ENCODE measurements at places on chromosomes 2 and 18.

DNA sequence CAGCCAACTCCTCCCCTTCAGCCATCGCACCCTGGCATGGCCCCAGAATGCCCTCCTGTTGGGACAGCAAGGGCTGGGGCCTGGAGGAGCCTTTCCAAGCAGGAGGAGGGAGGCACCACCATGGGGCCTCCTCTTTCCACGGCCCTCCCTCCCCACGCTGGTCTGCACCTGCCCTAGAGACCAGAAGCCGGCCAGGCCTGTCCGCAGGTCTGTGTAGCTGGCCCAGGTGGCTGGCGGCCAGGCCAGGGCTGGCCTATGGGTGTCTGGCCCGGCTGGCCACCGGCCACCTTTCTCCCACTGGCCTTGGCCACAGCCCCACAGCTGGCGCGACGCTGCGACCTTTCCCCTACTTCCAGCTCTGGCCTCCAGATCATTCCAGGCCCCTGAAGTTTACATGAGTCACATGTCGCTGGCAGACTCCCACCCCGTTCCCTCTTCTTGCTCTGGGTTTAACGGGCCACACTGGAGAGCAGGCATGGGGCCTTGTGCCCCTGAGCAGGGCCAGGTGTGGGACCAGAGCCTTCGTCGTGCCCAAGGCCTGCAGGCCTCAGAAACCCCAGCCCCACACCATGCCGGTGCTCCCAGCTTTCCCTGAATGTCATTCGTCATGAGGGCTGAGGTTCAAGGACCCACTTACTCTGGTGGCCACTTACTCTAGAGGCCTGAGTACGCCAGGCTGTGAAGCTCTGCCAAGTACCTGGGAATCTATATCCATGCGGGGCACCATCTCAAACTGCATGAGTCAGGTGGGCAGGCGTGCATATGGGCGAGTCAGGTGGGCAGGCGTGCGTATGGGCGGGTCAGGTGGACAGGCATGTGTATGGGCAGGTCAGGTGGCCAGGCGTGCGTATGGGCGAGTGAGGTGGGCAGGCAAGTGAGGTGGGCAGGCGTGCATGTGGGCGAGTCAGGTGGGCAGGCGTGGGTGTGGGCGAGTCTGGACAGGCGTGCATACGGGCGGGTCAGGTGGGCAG is 33.3 kb upstream of the KLF11 start:
- DNase-seq: no peak

GRCh38 chr2:24330161-24330560 is 30.2 kb downstream of the ITSN2 start:
- no peak for DNase-seq

DNA sequence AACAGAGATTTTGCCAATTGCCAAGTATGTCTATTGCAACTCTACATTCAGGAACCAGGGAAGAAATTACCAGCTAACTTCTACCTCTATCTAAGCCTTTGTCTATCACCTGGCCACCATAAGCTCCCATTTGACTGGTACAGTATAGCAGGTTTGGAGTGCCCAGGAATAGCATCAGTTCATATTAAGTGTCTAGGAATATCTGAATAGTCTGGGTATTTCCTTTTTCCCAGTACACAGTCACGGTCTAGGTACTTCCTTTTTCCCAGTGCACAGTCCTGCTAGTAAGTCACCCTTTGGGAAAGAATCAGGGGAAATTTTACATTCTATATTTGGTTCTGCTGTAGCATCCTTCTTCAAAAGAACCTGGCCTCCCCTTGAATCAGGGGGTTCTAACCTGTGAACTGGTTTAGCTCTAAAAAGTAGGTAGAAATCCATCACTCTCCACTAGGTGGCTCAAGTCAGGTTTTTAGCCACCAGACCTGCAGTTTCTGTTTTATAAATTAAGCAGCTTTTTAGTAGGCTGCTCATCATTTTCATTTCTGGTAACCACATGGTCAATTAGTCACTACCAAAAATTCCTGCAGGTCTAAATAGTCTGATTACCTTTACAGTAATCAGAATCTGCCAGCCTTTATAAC is 49.3 kb upstream of the DNAJC10 start:
- DNase-seq: no peak

DNA sequence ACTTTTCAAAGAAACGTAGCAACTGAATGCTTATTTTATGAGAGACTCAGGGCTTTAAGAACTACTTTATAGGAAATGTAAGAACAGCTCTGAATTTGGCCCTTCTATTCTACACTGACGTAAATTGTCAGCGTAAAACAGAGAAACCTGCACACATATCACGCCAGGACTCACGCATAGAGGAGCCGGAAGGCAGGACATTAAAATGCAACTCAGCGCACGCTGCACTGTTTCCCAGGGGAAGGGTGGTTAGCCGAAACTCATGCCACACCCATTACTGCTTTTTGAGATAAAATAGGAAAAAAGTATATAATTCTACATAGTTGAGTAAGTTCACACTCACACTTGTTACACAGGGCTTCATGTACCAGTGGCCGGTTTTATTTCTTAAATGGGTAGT is 7.4 kb downstream of the TUBB6 start:
- DNase-seq: no peak

DNA sequence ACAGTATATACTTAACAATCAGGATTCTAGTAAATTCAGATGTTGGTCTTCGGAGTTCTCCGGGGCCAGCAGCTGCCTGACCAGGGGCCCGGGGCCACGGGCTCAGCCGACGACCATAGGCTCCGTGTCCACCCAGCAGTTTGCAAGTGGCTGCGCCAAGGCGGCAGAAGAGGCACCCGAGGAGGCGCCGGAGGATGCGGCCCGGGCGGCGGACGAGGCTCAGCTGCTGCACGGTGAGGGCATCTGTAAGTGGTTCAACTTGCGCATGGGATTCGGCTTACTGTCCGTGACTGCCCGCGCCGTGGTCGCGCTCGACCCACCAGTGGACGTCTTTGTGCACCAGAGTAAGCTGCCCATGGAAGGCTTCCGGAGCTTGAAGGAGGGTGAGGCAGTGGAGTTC is 136.3 kb downstream of the NUP35 start:
- no peak for DNase-seq

- DNase-seq: no peak
These were observed 36.0 kb upstream of the TEX51 start for GRCh38 chr2:126862730-126863129.

- DNase-seq: no peak
These were observed 37.5 kb downstream of the ST8SIA5 start for GRCh38 chr18:46719388-46719787.

DNA sequence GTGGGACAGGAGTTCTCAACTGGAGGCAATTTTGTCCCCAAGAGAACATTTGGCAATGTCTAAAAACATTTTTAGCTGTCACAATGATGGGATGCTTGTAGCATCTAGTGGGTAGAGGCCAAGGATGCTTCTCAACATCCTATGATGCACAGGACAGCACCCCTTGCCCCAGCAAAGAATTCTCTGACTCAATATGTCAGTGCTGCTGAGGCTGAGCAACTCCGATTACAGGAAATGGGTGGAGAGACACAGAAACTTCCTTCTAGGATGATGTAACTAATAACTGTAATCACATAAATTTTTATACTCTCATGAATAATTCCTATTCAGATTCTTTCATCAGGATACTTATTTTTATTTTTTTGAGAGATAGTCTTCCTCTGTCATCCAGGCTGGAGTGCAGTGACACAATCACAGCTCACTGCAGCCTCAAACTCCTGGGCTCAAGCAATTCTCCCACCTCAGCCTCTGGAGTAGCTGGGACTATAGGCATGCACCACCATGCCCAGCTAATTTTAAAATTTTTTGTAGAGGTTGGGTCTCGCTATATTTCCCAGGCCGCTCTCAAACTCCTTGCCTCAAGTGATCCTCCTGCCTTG is 120.3 kb upstream of the ACAA2 start:
- DNase-seq: no peak

- no peak for DNase-seq
These were observed 286.6 kb downstream of the MYT1L start for GRCh38 chr2:2044269-2045057.

DNA sequence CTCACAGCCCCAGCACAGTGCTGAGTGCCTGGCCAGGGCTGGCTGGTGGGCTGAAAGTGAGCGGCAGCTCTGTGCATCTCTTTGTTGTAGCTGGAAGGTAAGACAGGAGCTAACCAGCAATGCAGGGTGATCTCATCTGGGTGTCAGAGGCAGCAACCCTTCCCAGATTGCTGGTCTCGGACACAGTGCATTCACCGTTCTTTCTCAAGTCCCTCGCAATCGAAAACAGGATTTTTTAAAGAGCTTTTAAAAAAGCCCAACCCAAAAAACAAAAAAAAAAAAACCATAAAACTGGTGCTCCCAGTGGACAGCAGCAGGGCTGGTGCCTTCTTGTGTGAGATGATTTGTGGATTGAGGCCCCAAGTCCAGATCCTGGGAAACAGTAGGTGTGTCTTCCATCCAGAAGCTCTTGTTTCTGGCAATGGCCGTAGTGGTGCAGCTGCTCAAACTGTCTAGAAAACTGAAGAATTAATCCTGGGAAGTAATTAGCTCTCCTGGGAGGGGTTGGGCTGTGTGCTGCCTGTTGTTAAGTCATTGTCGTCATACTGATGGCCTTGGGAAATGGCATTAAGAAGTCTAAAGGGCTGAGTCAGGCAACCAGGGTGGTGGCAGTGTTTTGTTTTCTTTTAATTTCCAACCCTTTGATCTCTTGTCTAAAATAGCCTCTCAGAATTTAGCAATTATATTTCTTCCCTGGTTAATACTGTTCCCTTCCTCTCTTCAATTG is 156.7 kb downstream of the KLHL29 start:
- DNase-seq: no peak

DNA sequence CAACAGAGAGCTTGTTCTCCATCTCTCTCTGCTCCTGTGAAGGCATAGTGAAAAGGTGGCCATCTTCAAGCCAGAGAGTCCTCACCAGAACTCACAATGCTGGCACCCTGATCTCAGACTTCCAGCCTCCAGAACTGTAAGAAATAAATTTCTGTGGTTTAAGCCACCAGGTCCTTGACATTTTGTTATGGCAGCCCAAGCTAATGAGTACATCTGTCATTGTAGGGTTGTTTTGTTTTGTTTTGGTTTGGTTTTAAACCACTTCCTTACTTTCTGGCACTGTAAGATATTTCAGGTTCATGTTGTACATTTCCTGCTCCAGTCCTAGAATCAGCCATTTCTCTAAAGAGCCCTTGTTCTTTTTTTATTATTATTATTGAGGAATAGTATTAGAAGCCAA is 171.2 kb downstream of the CPS1 start:
- no peak for DNase-seq

DNA sequence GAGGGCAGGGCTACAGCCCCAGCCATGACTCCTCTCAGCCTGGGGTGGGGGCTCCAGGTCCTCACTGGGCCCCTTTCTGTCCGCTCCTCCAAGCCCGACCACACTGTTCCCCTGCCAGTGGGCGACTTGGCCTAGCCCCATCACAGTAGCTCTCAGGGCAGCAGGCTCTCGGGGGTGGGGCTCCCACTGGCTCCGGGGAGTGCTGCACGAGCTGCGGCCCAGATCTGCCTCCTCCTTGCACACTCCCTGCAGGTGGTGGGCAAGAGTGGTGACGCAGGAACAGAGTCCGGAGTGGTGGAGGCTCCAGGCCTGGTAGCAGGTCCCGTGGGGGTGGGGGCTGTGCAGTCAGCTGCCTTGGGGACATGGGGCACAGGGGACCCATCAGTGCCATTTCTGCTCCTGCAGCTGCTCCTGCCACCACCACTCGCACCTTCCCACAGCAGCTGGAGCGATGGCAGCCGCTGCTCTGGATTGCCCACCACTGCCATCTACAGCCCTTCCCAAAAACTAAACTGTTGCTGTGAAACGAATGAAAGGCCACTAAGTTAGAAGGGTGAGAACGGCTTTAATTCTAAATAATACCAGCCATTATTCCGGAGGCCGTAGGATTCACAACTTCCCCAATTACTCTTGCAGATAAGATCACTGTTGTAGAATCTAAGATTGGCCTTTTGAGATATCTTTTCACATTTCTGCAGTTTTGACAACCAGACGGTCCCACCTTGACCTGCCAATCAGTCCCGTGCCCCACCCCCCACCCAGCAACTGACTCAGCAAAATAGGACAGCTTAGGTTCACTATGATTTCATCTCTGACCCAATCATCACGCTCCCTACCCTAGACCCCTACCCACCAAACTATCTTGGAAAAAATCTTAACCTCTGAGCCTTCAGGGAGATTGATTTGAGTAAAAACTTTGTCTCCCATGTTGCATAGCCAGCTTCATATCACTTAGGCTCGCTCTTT is 530.2 kb downstream of the DCC start:
- DNase-seq: no peak

- no peak for DNase-seq
These were observed 103.3 kb downstream of the PLA2R1 start for GRCh38 chr2:159959136-159959535.

DNA sequence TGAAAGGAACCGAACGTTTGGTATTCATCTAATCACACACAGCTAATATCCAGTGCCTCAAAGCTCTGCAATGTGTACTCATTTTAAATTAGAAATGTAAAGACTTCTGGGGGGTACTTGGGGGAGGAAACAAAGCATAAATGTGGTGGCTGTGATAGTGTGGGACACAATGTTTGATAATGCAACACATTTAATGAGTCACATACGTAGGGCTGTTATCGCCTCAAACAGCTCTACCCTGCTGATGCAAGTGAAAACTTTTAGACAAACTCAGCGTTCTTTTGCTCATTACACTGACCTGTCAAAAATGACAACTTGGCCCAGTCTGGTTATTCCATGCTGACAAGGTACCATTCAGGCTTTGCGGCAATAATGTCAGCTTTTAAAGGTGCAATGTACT is 1227.1 kb upstream of the CELF4 start:
- no peak for DNase-seq

DNA sequence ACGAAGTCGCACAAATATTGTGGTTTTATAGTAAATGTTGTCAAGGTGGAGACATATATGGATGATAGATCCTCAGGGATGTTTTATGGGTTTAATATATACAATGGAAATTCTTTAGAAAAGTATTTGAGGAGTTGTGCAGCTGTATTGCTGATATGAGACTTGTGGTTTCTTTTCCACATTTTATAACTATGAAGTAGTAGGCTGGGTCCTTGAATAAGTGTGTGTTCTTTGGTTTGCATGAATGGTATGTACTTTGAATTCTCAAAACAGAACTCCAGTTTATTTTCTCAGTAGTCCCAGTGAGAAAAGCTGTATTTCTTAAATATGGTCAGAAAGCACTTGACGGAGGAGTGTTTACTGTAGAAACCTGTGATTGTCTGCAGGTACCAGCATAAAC is 42.4 kb downstream of the PLCL1 start:
- DNase-seq: no peak

GRCh38 chr2:178072383-178073301 is at the start of gene PDE11A:
Gene PDE11A (minus strand): TSS chr2:178072777. CDS start chr2:178072437, 340 bp downstream.
- no peak for DNase-seq

DNA sequence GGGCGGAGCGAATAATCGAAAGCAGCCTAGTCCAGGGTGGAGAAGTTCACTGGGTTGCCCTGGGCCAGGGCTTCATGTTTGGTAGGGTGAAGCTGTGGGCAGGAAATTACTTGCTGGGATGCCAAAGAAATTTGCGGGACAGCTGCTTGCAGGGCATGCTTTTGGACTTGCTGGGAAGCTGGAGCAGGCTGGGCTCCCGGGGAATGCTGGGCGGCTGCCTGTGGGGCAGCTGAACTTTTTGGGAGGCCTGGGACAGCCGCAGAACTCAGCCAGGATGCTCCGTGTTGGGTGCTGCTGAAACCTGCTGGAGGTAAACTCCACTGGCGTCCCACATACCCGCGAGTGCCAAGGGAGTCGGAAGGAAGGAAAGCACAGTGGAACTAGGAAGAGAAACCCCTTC is 31.9 kb downstream of the ASB1 start:
- no peak for DNase-seq
